ENCODE measurements at places on chromosomes 2 and 18.

GRCh38 chr2:40118622-40119021 lies 333.3 kb downstream of the SLC8A1 start:
- peak; percentile 41 for DNase-seq

- DNase-seq = no peak
These were observed 81.2 kb downstream of the INSIG2 start for GRCh38 chr2:118169359-118170005.

- no peak for DNase-seq
These were observed 38.4 kb downstream of the ADCY3 start for GRCh38 chr2:24881623-24882022.

DNA sequence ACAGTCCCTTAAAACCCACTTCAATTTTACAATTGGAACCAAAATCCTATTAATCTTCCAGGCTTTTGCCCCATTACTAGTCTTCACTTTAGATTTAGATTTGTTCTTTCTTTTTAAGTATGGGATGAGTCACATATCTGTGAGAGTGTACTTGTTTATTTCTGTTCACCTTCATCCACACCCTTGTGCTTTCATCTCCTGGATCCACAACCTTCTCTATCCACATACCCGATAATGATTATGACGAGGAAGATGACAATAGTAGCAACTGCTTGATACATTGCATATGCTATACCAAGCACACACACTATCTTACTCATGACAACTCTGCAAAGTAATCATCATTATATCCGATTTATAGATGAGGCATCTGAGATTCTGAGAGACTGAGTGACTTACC lies 297.3 kb downstream of the PLCL1 start:
- no peak for DNase-seq

- no peak for DNase-seq
These were observed 191.0 kb downstream of the GLI2 start for GRCh38 chr2:120926463-120927264.

DNA sequence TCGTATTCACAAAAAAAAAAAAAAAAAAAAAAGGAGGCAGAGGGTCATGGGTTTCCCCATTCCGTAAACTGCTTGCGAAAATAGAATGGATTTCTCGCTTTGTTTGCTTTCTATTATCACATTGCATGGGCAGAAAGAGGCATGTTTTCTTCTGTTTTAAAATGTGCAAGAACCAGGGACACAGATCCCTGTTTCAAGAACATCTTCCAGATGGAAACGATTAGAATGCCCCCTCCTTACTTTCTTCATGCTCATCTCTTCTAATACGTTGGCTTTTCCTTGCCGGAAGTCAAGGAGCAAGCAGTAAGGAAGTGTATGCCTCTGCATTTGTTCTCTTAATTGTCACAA lies 51.0 kb upstream of the ZNF516 start:
- DNase-seq = no peak

GRCh38 chr18:11951390-11951851 lies 29.9 kb upstream of the IMPA2 start:
- no peak for DNase-seq

GRCh38 chr2:67955748-67956603 lies 106.8 kb downstream of the C1D start:
- peak; percentile 13 for DNase-seq

DNA sequence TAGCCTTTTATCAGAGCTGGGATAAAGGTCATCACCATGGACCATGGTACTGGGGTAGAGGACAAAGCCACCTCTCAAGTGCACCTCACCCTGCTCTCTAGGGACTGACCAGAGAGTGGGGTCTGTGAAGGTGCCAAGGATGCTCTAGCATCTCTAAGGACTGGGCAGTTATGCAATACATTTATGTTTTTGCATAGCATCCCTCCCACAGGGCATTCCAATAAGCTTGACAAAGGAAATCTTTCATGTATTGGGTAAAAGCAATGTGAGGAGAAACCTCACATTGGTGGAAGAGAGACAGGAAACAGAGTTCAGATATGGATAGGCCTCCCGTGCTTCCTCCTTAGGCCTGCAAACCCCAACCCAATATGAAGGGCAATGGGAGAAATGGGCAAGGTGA lies 31.6 kb downstream of the STK39 start:
- DNase-seq = no peak

DNA sequence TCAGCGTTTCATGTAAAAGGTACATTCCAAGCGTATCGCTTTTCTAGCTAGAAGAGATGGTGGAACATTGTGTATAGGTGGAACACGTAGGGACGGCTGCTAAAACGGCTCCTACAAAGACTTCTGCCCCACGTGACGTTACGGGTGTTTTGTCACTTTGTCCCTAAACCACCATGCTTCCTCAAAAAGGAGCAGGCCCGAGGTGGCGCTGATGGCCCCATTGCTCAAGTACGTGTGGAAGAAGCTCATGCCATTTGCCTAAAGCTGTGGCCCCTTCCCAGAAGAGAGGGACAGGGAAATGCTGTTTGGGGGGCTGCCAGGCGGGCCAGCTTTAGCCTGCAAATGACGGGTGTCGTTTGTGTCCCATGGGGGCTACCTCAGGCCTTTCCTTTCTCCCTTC lies 72.7 kb downstream of the TMEM247 start:
- no peak for DNase-seq

DNA sequence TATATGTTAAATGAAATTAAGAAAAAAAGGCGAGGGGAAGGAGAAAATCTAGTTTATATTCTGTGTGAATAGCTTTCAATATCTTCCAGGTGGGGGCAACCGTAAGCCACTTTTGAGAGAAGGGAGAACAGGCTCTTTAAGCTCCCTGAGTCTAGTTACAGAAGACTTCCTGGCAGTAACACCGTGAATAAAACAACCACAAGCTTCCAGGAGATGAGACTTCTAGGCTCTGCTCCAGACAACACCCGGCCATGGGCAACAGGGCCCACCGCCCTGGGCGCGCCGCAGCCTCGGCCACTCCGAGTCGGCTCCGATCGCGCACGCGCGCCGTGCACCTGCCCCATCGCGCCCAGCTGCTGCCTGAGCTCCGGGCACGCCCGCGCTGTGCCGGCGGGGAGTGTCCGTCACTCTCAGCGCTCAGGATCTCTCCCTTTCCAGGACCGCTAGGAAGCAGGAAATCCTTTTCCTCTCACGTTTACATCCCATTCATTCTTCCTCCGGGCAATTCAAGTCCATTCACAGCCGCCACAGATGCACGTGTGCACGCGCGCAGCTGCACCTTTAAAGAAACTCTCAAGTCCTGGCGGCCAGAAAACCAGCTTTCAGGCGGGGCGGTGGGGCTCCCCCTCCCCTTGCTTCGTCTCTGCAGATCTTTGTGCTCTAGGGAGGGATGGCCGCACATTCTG lies 19.4 kb upstream of the PAX3 start:
- peak; percentile 76 for DNase-seq

- DNase-seq = no peak
These were observed 277.1 kb upstream of the NRP2 start for GRCh38 chr2:205405194-205405593.

DNA sequence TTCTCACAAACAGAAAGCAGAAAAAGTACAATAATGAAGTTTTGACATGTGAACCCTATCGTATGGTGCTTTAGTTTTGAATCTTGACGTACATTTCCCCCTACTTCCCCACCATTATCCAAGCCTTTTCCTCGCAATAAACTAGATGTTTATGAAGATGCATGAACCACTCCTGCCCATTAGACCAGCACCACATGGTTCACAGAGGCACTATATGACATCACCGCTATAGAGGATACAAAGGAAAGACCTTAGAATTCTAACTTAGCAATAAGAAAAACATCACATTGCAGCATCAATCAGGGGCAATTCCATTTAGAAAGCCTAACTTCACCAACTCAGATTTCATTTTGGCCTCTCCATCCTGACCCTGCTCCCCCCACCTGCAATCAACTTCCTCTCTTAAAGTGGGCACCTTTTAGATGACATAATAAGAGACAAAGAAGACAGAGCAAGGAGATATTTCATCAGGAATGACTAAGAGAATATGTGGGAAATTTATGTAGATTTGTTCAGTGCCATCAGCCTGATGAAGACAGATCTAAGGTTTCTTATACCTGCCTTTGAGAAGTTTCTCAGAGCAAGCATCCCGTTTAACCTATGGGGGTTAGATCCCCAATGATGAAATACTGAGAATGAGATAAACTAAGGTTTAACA lies 124.9 kb downstream of the PIGN start:
- DNase-seq = no peak

GRCh38 chr2:235262750-235263149 lies 231.1 kb upstream of the AGAP1 start:
- no peak for DNase-seq

DNA sequence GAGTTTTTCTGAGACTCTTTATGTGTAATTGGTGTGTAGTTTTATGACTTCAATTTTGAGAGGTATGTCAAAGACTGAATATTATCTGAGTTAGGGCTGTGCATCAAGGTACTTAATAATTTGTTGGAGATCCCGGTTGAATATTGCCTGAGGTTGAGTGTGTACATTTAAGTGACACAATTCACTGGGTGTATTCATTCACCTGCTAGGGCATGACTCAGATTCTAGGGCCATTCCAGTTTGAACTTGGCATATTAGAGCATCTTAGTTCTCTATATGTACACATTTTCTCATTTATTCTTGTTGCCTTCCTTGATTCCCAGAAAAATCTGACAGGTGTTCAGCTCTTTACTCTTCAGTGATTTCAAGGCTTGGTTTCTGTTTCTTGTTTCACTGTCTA lies 12.5 kb downstream of the MAP4K4 start:
- no peak for DNase-seq

GRCh38 chr2:102604769-102605168 lies 14.6 kb upstream of the SLC9A2 start:
- DNase-seq = peak; percentile 57

DNA sequence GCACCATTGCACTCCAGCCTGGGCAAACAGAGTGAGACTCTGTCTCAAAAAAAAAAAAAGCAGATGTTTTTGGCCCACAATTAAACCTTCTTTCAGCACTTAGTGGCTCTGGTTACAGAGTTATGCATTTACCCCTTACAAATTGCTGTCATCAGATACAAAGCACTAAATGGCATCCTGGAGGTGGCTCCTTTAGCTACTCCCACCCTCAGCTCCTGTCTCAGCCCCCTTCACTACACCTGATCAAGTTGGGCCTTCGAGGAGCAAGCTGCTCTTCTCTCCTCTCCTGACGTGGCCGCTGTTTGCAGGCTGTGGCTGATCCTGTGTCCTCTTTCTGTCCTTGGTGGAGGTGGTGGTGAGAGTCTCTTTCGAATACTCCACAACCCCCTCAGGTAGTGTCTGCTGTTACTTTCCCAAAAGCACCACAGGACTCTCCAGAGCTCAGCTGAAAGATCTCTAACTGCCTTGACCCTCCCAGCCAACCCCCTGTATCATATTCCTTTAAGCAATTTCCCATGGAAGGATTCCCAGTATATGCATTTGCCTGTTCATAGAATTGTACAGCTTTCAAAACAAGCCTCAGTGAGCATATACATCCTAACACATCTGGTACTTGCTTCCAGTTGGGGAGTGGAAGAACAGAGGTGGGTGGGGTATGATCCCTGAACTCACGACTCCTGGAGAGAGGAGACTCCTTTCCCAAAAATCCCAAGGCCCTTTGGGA lies 285.9 kb downstream of the CLIP4 start:
- no peak for DNase-seq

- DNase-seq = no peak
These were observed 89.8 kb upstream of the TEX51 start for GRCh38 chr2:126808929-126809328.

DNA sequence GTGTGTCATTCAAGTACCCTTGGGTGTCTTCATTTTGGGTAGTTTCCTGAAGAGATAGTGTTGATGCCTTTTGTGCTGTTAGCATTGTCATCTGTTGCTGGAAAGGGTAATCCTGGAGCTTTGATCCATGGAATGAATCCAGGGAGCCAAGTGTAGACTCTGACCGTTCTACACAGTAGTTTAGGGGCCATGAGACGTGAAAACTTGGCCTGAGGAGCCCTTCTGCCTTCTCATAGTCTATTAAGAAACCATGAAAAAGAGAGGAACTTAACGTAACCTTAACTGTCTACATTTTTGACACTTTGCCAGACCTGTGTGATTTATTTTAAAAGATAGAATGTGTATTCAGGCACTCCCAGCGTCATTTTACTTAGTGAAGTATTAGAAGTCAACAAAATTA lies 194.0 kb downstream of the BABAM2 start:
- DNase-seq = no peak

DNA sequence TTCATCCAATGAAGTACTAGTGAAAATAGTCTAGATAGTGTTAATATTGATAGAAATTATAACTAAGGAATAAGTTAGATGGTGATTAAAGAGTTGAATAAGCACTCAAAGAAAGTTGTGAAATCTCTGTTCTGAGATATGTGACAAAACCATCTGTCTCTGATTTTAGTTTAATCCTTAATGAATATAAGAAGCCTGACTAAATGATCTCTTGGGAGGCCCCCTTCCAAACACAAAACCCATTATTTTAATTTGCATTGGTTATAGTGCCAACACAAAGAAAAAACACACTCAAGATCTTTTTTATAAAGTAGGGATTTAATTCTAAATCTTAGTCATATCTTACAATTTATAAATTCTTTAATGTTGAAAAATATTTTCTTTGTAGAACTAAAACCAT lies 34.0 kb downstream of the SCN2A start:
- no peak for DNase-seq

DNA sequence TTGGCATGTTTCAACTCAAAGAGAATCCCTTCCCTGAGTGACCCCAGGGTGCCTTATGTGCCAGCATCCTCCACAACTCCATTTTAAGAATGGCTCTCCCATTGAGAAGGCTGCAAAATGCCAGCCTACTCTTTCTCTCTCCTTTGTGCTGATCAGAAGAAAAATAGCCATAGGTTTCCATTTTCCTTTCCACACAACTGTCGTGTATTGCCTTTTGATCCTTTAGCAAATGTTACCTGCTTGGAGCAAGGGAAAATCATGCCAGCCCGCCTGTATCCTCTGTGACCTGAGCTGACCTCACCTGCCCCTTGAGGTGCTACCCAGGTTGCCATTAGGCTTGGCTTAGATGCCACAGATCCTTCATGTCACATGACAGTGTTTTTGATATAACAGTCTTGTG lies 38.8 kb downstream of the DPYSL5 start:
- no peak for DNase-seq

DNA sequence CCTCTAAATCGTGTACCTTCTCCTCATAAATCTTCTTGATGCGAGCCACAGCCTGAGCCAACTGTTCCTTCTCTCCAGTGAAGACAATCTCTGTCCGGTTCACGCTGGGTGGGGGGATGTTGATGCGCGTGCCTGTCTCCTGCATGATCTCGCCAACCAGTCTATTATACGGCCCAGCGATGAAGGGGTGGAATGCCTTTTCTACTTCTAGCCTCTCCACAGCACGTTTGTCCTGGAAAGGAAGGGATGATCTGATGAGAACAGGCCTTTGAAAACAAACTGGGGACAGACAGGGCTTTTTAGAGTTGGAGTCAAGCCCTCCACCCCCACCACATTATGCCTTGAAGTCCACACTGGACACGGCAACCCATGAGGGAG lies 59.3 kb downstream of the HDLBP start:
- DNase-seq = no peak

DNA sequence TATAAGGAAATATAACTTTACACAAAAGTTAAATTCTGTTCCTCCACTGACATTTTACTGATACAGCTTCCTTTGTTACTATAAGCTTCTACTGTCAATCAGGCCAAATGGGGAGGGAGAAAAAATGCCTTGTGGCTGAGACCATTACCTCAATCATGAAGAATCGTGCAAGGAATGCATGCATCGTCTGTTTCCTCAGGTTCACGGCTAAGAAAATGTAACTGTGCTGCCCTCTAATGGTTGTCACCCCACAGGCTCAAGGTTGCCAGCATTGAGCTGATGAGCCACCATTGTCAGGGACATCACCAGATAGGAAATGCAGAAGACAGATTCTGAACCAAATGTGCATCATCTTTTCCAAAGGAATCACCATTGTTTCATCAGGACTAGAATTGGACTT lies 426.9 kb downstream of the CDH2 start:
- DNase-seq = no peak
